ENCODE measurements at places on chromosomes 3 and 15.
A peak's percentile ranks its signal among the peaks of the same experiment; 100 is the strongest.

DNA sequence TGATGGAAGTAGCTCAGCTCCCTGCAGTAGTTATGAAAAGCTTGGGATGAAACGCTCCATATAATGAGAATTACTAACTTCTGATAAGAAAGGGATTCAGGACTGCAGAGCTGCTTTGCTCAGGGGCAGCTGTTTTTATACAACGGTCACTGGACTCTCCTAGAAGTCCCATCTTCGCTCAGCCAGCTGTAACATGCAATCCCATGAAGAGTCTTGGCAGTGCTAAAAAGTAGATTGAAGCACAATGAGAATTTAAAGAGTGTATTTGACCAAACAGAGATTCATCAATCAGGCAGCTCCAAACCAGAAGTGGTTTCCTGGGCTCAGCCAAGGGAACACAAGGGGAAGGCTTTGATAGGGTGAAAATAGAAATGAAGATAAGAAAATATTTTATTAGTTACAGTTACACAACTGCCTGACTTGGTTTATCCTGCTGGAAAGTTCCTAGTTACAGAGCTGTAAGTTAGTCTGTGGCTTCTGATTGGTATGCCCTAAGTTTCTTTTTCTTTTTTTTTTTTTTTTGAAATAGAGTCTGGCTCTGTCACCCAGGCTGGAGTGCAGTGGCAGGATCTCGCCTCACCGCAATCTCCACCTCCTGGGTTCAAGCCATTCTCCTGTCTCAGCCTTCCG is 24.1 kb downstream of the SIDT1 start:
- no peak for DNase-seq

- no peak for DNase-seq
These were observed 693.6 kb downstream of the CADM2 start for GRCh38 chr3:85652360-85652759.

DNA sequence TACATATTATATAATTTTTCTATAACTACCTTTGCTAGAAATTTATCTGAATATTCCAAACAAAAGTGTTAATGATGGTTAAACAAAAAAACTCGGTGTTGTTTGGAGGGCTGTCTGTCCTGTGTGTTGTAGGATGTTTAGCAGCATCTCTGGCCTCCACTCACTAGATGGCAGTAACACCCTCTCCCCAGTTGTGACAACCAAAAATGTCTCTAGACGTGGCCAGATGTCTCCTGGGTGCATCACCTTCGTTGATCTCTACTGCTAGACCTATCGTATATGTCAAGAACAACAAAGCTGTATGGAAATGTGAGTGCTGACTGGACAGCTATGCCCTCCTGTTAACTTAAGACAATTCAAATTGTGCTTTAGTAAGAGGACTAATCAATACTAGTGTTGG is 14.1 kb downstream of the ANKRD34C start:
- no peak for DNase-seq

DNA sequence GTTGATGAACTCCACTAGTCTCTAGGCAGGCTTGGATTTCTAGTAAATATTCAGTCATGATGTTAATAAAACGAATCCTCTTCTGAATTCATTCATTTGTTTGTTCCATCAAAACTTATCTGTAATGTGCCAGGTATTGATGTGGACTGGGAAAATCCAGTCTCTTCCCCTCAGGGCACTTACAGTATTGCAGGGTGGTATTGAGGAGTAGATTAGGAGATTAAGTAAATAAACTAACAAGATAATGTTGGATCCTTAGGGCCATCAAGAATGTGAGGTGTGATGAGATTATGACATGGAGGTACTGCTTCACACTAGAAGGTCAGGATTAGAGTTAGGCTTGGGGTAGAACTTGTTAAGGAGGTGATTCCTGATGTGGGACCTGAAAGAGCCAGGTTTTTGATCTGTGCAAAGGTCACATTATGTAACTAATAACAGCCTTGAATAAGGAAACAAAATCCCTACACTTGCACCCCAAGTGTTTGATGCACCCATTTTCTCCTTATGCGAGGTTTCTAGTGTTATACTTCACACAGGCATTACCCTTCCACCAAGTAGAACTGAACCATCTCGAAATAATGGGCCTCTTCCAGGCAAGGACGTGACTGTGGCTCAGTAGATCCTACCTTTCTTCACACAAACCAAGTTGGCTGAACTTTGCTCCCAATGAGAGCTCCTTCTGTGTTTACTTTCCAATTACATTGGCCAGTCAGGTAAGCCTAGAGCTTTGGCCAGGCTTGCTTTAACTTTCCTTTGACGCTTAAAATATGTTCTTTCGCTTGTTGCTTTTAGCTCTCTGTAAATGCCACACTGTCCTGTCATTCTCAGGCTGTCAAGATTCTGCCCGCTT is 16.7 kb downstream of the MCTP2 start:
- DNase-seq, result no peak

DNA sequence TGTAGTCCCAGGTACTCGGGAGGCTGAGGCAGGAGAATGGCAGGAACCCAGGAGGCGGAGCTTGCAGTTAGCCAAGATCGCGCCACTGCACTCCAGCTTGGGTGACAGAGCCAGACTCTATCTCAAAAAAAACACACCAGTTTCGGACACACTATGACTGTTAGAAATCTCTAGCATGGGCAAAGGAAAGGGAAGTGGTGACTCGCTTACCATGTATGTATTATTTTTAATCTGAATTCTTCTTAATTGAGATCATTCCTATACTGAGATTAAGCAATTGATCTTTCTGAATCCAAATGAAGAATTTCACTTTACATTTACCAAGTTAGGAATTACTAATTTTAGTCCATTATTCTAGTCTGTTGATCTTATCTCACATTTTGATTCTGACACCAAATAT is 459.2 kb upstream of the ALCAM start:
- DNase-seq, result no peak

- DNase-seq, result no peak
These were observed 74.1 kb downstream of the SLCO3A1 start for GRCh38 chr15:91927585-91927984.

DNA sequence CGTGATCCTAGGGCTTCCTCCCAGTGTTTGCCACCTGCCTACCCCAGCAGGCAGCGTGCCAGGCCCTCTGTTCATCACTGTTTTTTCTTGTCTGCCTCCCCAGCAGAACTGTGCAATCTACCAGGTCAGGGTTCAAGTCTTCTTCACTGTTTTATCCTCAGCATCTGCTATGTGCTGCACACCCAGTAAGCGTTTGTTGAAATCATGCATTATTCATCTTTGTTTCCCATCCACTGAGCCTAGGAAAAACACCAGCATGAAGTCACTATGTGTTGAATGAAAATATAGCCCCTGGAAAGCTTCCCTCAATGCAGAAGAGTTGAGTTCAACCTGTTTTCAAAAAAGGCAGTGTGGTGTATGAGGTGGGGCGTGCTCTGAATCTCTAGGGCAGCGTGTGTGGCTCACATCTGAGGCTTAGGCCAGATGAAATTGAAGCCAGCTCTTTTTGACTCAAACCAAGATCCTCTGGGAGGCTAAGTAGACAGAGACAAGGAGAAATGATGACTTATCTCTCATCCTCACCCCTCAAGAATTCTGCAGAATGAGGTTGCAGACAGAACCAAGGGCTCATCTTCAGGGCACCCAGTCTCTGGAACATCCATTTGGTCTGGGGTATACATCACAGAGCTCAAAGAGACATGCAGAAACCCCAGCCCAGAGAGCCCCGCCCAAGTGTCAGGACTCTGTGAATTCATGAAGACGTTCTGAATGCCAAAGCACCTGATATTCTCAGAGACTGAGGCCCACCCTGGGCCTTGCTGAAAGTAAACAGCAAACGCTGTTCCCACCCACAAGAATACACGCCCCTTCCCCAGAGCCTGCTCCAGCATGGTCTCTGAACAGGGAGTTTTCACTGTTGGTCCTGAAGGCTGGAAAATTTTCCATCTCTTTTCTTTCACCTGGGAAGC is 5.7 kb upstream of the CAV3 start:
- DNase-seq, result no peak

DNA sequence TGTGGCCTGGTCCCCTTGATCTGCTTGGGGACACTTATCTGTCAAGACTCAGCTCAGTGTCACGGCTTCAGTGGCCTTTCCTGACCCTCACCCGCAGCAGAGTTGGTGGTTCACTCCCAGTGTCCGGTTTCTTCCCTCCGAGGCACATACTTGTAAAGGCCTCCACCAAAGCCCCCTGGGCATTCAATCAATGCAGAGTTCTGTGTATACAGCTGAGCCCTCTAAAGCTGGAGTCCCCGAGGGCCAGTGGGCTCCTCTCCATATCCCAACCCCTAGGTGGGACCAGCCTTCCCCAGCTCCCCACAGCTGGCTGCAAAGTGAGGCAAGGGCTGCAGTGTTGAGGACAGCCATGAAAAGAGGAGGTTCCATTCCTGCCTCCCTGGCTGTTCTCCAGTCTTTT is 70.9 kb upstream of the RGMA start:
- no peak for DNase-seq

- no peak for DNase-seq
These were observed 87.1 kb downstream of the PTPRG start for GRCh38 chr3:61648481-61648880.

DNA sequence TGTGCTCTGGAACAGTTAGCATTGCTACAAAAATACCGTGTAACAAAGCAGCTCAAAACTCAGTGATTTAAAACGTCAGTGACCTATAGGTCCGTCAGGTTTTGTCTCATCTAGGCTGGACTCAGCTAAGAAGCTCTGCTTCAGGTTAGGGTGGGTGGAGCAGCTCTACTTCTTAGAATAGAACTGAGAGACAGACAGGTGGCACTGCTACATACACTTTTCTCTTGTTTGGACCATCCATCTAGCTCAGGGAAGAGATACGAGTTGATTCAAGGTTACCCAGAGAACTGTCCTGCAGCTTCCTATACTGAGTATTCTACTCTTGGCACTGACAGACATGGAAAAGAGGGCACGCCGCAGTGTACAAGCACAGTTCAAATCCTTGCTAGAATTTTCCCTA is 456.1 kb downstream of the IGSF11 start:
- DNase-seq, result no peak

DNA sequence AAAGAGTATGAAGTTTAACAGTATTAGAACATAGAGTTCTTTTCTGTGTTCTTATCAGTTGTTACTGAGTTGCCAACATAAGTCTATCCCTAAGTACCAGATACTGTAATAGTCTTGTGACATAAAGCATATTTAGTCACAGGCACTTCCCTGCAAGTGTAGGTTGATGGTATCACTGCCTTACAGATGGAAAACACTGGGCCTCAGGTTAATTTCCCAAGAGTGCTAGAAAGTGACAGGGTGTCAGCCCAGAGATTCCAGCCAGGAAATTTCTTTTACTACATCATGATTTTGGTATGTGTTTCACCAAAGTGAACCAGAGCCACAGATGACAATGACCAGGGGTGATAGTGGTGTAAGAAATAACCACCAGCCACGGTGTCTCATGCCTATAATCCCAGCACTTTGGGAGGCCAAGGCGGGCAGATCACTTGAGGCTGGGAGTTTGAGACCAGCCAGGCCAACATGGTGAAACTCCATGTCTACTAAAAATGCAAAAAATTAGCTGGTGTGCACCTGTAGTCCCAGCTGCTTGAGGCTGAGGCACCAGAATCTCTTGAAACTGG is 3.2 kb downstream of the EIF1B start:
- DNase-seq, result no peak

DNA sequence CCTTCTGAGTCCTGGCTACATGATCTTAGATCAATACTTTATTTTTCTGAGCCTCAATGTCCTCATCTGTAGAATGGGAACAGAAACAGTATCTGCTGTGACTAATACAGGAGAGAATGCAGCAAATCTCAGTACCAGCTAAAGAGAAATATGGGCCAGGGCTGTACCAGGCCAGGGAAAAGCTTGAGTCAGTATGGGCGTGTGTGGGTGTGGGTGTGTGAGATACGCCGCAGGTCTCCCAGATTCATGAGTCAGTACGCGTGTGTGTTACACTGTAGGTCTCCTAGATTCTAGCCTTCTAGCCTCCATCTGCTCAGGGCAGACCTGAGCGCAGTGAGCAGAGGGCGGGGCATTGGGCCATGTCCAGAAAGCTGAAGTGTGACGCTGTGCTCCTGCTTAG is 15.2 kb downstream of the GNAI2 start:
- no peak for DNase-seq

- DNase-seq, result no peak
These were observed 69.7 kb downstream of the USF3 start for GRCh38 chr3:113626503-113627371.

DNA sequence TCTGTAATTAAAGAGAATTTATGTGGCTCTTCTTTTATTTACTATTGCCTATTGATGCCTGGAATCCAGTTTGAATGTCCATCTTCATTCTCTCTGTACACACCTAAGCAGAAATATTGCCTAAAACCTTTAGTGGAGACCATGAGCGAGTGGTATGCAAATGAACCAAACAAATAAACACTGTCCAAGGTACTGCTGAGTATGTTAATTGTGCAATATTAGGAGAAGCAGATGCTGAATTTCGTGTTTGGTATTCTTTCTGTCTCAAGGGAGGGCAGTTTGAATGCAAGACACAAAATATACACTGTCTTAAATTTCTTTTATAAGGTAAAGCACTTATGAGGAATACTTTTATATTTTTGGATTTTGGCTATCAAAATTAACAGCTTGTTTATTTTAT is 440.9 kb downstream of the RBMS3 start:
- no peak for DNase-seq

GRCh38 chr3:145760036-145760435 is 400.9 kb downstream of the PLOD2 start:
- no peak for DNase-seq

GRCh38 chr3:123757281-123757940 is 126.7 kb downstream of the MYLK start:
- DNase-seq, result no peak

DNA sequence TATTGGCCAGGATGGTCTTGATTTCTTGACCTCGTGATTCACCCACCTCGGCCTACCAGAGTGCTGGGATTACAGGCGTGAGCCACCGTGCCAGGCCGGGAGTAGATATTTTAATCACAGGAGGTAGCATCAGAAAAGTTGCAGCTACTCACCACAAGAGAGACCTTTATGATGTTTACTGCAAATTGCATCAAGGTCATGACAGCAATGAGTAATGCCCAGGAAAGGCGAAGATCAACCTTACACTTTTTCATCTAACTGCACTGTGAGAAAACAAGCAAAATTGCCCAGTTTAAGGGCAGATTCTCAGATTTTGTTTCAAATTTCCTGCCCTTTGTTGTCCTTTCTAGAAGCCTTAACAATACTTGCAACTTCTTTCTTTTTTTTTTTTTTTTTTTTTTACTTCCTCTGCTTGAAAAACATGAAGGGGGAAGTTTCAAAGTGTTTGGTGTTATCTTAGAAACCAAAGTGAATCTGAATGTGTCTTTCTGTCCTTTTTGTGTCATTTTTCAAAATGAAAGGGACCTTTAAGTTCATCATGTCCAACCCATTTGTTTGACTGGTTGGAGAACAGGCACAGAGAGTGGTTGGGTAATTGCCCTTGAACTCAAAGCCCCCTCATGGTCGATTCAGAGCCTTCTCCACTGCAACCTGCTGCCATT is 25.0 kb downstream of the TGFBR2 start:
- DNase-seq, result peak; percentile 55

DNA sequence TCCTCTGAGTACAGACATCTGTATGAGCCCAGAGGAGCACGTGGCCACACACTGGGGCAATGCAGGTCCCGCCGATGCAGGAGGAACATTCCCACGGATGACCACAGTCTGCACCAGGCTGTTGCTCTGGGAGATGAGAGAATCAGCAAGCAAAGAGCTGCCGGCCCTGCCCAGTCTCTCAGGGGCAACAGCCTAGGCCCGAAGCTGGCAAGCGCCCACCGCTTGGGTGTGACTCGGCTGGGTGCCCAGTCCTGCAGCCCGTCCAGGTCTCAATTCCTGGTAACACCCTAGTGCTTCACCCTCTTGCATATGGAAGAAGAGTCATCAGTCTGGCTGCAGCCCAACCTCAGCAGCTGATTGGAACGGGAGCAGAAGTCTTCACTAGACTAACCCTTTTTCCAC is 153.7 kb upstream of the HES1 start:
- no peak for DNase-seq

- DNase-seq, result no peak
These were observed 1241.5 kb downstream of the ROBO2 start for GRCh38 chr3:78281381-78281780.

Data from T-cell (primary cell).